ENCODE measurements at places on chromosomes 4 and X.

- DNase-seq = no peak
Measured at GRCh38 chr4:78057135-78057599, at the start of gene FRAS1. Gene FRAS1, plus strand, starts transcription at chr4:78057323. Its CDS starts 687 bp downstream, at chr4:78058010.

- no peak for DNase-seq
Measured at GRCh38 chr4:79181190-79181589, 144.7 kb downstream of the NAA11 start.

DNA sequence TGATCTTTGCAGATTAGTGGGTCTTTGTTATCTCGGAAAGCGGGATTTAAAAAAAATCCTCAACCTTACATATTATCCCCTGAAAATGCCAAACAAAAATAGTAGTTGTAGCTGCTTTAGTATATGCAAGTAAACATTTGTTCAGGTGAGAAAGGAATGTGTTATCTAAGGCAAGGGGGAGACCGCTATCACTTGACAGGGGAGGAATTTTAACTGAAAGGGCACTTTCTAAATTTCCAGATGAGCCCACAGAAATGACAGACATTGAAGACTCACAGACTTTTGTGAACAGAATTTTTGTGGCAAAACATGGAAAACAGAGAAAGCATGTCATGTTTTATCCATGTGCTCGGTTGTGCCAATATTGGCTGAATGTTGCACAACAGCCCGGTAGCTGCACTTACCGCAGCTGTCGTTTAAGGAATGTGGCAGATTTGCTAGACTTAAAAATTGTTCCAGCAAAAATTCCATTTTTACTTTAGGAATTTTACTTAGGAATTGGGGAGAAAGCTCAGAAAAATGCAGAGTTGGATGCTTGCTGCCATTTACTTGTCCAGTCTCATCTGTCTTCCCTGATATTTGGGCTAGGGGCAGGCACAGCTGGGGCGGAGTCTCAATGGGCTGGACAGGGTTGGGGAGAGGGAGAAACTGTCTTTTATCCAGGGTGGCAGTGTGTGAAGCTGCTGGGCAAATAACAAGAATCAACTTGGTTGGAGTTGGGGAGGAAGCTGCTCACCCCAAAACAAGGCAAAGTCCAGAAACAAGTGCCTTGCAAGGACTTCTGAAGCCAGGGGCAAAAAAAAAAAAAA lies 94.6 kb upstream of the RPS6KA3 start:
- DNase-seq = no peak

GRCh38 chr4:67499799-67500198 lies 45.5 kb downstream of the CENPC start:
- no peak for DNase-seq

- DNase-seq = no peak
Measured at GRCh38 chr4:107988763-107989035, 990 bp upstream of the HADH start.

DNA sequence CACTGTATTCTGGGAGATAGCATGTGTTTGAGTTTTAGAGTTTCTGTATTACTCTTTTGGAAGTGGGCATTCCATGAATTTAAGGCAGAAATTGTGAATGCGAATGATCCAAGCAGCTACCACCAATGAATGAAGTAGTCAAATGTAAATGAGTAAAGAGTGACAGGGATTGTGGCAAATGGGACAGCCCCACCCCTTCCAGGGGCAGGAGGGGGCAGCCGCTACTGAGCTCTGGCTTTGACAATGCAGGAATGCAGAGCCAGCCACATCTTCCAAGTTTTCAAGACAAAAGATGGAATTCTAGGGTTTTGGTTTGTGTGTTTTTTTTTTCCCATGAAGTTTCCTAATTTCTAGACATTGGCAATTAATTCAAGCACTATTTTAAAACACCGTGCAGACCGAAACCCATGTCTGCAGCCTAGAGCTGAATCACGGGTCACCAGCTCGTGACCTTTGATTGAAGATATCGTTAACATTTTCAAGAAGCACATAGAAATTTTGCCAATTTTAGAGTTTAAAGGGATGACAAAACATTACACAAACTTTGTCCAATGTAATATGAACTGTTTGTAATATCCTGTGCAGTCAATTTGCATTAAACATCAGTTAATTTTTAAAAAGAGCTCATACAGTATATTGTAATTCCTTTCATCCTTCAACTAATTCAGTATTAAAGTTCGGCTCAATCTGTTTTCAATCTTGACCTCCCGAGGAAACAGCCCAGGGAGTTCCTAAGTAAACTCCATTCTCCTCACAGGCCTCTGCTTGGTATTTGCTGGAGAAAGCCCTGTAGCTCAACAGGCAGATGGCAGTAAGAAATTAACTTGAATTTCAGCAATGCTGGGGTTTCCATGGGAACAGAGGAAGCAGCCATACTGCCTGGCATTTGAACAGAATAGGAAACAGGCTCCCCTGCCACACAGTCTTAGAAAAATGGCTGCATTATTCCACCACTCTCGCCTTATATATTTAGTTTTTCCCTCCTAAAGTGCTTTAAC lies 83.4 kb downstream of the UCHL1 start:
- no peak for DNase-seq

DNA sequence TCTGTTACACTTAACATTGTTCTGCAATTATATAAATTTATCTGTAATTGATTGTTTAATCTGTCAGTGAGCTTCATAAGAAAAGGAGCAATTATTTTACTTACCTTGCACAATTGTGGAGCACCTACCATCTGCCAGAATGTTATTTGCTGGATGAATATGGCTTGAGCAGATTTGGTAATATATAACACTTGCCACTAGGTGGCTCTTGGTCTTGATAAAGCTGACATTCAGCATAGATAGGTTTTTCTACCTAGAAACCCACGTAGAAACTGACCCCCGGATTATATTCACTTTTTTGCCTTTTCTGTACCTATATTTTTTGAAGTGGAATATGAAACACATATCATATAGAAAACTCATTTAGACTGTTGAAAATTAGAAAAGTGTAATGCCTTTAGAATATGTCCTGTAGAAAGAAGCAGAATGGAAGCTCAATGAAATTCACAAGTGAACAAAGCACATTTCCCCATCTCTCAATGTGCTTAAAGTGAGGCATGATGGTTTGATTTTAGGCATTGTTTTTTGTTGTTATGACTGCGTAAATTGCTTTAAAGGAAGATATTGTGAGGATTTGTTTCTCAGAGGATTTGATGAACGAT lies 9.5 kb downstream of the RBPJ start:
- DNase-seq = no peak

DNA sequence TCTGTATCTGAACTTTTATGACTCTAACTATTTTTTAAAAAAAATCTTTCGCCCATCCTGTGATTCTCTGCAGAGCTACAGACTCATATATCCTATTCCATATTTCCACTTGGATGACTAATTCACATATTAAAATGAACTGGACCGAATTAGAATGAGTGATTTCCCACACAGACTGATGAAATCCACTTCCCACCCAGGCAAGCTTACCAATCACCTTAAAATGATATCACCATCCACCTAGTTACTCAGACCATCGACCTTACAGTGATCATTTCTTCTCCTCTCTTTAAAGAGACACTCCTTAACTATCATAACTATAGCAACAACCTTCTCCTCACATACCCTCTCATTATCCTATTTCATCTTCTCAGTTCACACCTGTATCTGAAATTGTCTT lies 34.1 kb upstream of the GUCY1B1 start:
- no peak for DNase-seq

GRCh38 chr4:184765473-184766340 lies 31.8 kb upstream of the CENPU start:
- no peak for DNase-seq

- DNase-seq = no peak
Measured at GRCh38 chr4:158170691-158171561, 1.9 kb downstream of the GASK1B start.

- no peak for DNase-seq
Measured at GRCh38 chr4:6024313-6024960, 6.2 kb upstream of the C4orf50 start.

Data from COLO829 (cell line).